Femur (tissue), 1 donor: ENCODE measurements at places on chromosomes 3 and 15.

DNA sequence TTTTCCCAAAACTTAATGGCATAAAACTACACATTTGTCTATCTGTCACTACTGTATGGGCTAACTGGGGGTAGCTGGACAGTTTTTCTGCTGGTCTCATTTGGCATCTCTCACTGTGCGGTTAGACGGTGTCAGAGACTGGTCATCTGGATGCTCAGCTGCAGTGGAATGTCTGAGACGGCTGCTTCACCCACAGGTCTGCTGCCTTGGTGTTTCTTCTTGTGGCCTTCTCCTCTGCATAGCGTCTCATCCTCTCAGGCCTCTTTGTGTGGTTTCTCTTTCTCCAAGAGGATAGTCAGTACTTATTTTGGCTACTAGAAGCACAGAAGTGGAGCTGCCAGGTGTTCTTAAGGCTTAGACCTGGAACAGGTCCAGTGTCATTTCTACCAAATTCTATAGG is 35.9 kb upstream of the GOLGA6L9 start:
- DNase-seq: no peak

GRCh38 chr3:197820550-197821335 is 29.7 kb downstream of the LRCH3 start:
- DNase-seq: no peak

- DNase-seq: peak; percentile 50
Observed at GRCh38 chr3:11392014-11392859, 120.0 kb downstream of the ATG7 start.

DNA sequence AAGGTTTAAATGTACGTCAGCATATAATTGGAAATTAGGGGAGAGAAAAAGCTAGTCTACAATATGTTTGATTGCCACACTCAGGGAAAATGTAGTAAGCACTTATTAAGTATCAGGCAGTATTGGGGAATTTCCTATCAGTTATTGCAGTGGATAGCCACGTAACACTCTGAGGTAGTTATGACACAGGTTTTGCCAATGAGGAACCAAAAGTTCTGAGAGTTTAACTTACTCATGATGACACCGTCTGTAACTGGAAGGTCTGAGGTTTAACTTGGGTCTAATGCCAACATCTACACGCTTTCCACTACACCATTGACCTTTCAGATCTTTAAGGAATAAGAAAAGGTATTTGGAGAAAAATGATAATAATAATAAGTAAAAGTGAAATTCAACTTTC is 89.5 kb downstream of the ZMAT3 start:
- DNase-seq: no peak

GRCh38 chr3:132722165-132723023 is at the start of gene NPHP3:
Gene NPHP3 (minus strand): TSS chr3:132722409. CDS start chr3:132722355, 54 bp downstream.
- peak; percentile 100 for DNase-seq

GRCh38 chr3:130741946-130742610 is 4.6 kb downstream of the PIK3R4 start:
- DNase-seq: no peak

GRCh38 chr15:67652586-67652985 is 110.1 kb downstream of the MAP2K5 start:
- DNase-seq: no peak

GRCh38 chr15:87779746-87780145 is 476.8 kb downstream of the NTRK3 start:
- DNase-seq: no peak

GRCh38 chr15:29031502-29032228 is 145.9 kb downstream of the APBA2 start:
- DNase-seq: no peak

GRCh38 chr3:126452213-126452612 is 23.5 kb downstream of the ZXDC start:
- DNase-seq: peak; percentile 7

DNA sequence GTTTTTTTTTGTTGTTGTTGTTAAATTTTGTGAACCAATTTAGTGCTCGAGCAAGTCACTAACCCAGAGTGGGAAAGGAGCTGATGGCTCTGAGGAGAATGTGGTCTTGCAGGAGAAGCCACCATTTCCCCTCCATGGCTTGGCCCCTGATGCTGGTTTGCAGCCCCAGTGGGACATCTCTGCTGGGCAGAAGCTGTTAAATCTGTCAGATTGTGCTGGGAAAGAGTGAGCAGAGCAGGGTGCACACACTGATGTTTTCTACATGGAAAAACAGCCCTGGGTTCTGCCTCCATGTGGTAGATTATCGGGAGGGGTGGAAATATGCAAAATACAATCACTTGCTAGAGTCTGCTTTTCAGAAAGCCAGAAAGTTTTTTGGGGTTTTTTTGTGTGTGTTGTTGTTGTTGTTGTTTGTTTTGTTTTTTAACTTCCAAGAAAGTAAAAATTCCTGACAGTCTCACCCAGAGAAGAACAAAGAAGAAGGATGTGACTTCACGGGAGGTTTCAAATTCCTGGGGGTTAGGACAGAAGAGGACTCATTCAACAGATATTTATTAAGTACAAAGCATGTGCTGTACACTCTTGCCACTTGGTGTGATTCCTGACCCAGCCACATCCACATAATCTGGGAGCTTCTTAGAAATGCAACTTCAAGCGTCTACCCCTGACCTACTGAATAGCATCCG is 133.7 kb downstream of the FOXB1 start:
- DNase-seq: no peak

DNA sequence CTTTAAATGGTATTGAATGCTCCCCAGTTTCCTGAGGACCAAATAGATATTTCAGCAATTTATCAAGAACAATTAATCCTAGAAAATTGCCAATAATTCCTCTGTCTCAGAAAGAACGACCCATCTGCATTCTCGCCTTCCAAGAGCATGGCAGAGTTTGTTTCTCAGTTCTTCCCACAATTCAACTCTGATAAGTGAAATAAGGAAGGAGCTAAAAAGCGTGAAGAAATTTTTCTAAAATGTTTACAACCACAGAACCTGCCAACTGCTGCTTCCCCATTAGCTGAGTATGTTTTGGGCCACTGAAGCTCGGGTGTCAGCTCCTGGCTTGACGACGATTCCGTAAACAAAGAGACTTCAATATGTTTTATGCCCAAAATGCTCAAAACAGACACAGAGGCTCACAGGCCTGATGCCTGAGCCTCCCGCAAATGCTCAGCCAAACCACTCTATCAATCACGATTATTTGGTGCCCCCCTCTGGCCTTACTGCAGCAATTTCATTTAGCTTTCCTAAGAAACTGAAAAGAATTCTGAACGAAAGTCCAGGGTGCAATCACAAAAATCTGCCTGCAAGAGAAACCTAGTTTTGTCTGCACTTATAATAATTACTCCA is 259.2 kb upstream of the CCDC54 start:
- DNase-seq: peak; percentile 76

- DNase-seq: no peak
Observed at GRCh38 chr3:131329774-131330173, 51.8 kb upstream of the NUDT16 start.

- DNase-seq: no peak
Observed at GRCh38 chr3:65377637-65378036, 661.1 kb downstream of the MAGI1 start.

DNA sequence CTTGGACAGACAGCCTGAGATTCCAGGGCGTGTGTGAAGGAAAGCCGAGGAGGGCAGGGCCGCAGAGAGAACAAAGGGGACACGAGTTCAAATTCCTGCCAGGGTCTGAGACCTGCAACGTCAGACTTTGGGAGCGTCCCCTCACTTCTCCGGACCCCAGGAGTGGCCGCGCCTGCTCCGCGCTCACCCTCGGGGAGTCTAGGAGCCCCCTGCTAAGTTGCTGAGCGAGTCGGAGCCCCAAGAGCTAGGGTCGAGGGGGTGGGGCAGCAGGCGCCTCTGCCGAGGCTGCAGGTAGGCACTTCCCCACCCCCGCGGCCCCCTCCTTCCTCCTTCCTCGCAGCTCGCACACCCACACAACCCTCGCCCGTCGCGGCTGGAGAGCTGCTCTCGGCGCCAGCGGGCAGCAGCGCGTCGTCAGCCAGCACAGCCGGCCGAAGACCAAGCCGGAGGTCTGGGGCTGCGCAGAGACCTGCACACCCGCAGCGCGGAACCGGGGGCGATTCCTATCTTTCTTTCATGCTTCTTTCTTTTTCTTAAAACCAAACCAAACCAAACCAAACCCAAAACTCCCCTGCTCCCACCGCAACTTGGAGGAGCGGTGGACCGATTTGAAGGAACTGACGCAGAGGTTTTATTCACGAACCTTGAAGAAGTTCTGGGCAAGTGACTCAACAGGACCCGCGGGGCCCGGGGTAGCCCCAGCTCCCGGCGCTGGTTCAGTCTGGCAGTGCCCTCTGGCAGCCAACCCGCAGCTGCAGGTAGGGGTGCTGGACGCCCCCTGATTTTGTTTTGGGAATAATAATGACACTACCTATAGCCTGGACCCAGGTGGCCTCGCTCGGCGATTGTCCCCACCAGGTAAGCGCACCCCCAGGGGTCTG is at the start of gene ANKRD34C:
Gene ANKRD34C, plus strand, starts transcription at position 352 of the 881 bp plus-strand sequence. CDS start 10,563 bp downstream, outside the sequence.
- no peak for DNase-seq

DNA sequence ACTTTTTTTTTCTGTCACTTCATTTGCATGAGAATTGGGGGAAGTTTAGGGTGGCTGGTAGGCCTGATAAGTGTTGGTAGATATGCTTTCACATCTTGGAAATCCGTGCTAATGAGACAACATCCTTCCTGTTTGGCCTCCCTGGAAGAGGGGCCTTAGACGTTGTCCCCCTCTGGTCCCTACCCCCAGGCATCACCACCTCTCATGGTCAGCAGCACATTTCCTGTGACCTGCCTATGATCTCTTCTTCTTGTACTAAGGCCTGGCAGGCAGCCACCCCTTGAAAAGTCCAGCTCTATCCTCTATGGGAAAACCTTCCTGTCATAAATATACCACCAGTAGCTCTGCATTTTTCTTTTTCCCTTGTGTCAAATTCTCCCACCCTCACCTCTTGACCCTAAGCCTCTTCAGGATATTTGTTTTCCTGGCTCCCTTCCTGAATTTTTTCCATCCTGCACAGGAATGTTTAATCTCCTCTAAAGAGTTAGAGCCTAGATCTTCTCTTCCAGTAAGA is 107.8 kb downstream of the SNRK start:
- peak; percentile 71 for DNase-seq

DNA sequence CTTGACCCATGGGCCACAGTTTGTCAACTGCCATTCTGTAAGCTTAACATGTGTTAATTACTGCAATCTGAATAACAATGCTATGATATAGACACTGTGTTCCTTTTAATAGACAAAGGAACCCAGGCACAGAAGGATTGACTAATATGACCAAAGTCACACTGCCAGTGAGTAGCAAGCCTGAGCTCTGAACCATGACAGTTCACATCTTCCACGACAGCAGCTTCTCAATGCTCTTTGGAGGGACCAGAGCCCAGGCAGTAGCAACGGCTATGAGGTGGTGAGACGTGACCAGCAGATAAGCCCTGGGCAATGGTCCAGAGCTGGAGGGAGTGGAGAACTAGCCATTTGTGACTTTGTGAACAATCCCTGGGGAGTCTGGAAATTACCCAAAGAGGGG is 19.4 kb downstream of the CA12 start:
- DNase-seq: no peak

DNA sequence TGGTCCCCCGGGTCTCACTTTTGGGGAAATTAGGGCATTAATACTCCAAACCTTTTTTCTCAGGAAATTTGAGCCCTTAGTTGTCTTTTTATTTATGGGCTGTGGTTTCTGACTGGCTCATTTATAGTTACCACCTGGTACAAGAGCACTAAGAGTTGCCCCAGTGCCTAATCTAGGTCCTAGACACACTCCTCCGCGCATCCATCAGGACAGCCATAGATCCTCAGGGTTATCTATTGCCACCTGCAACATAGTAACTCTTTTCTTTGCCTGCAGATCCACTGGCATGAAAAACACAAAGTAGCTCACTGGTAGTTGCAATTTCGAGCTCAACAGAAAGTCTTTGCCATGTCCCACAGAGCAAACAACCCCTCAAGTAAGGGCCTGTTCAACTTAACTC is 576.4 kb upstream of the ROBO2 start:
- DNase-seq: no peak

- DNase-seq: peak; percentile 69
Observed at GRCh38 chr15:38354315-38354929, 99.5 kb upstream of the FAM98B start.

DNA sequence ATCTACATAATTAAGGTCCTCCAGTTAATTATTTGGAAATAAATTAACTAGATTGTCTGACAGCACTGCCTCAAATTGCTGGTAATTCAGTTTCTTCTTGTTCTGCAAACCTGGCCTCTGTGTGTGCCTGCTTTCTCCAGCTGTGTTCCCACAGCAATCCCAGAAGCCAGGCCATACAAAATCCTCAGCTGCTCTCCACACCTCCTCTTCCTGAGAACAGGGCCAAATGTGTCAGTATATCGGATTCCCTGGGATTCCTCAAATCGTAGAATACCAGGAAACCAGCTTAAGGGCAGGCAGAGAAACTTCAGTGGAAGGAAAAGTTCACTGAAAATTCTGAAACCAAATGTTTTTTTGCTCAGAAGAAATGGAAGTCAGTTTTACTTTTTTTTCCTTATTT is 261.4 kb downstream of the ZMAT3 start:
- DNase-seq: peak; percentile 79

- DNase-seq: no peak
Observed at GRCh38 chr3:191105418-191105817, 93.6 kb upstream of the OSTN start.

- no peak for DNase-seq
Observed at GRCh38 chr15:35019404-35020327, 31.6 kb upstream of the ZNF770 start.

GRCh38 chr3:50625231-50626182 is 8.6 kb downstream of the MAPKAPK3 start:
- no peak for DNase-seq

- DNase-seq: no peak
Observed at GRCh38 chr3:145906301-145906700, 254.7 kb downstream of the PLOD2 start.

DNA sequence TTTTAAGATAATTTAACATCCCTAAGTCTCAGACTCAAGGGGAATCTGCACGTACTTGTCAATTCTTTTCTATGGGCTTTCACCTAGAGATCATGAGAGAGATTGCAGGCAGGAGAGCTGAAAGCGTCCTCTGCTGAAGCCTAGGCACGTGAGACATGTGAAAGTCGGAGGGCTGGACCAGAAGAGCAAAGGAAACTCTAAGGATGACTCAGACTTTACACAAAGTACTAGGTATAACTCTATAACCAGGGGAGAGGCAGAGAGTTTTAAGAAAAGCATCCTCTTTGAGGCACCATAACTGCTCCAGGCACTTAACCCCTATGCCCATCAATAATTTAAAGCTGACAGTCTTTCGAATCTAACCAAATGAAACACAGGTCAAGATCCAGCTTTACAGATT is 436.6 kb downstream of the VGLL3 start:
- DNase-seq: no peak

- no peak for DNase-seq
Observed at GRCh38 chr3:24968036-24968435, 460.0 kb upstream of the RARB start.
